ENCODE measurements at places on chromosomes 7 and 10.

DNA sequence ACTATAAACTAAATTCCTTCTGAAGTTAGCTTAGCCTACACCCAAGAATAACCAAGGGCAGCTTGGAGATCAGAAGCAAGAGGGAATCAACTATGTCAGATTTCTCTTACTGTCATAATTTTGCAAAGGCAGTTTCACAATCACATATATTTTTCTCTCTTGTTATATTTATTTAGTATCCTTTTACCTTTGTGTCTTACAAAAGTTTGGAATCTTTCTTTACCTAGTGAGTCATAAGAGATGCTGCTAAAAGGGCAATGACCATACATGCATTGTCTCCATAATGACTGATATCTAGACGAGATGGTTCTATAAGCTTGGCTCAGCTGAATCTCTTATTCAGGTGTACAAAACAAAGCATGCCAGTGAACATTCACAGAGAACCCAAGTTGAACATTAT, 61.1 kb downstream of the PPP1R17 start:
- no peak for DNase-seq

GRCh38 chr7:11833431-11833830, 1.4 kb upstream of the THSD7A start:
- DNase-seq = no peak

DNA sequence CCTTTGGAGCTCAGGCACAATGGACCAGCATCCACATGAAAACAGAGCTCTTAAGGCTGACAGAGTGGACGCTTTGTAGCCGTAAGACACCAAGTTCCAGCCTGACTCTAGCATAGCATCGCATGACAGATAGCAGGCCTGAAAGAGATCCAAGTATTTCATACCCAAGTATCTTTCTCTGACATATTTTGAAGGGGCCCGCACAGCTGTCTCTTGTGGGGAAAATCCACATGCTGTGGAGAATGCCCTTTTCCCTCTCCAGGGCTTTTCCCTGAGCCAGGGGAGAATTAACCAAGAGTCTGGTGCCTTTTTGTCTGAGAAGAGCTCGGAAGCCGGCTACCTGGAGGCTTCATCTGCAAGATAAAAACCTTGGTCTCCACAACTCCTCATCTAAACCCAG, 51.0 kb downstream of the CFAP46 start:
- DNase-seq = no peak

- DNase-seq = no peak
Observed at GRCh38 chr7:125563557-125563956, 633.9 kb upstream of the POT1 start.

- no peak for DNase-seq
Observed at GRCh38 chr10:70602665-70603448, at the start of gene PRF1. PRF1 (minus strand) TSS chr10:70602741; CDS start chr10:70600902, 1,839 bp downstream.

- DNase-seq = no peak
Observed at GRCh38 chr10:86642499-86642898, 11.8 kb upstream of the OPN4 start.

DNA sequence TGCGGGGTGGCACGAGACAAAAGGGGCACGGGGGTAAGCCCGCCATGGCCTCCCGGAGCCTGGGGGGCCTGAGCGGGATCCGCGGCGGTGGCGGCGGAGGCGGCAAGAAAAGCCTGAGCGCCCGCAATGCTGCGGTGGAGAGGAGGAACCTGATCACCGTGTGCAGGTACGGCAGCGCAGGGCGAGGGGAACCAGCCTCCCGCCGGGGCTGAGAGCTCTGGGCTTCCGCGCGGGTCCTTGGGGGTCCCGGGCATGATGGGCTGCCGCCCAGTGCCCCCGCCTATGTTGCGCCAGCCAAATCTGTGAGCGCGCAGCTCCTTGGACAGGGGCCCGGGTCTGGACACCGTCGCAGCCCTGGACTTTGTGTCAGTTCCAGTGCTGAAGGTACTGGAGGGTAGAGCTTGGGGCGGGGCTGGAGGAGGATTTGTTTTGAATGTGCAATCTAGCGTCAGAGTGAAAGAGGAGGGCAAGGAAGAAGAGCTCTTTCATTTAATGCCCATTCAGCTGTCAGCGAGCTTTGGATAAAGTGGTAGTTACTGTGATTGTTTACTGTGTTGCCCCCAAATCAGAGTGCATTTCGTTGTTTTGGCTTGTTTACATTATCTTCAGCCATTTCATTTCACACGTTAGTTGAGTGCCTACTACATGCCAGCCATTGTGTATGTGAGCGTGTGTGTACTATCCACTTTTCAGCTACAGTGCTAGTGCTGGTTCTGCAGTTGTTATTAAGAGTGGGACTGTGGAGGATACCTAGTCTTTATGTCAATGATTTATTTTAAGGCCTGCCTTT, 777 bp downstream of the RUNDC3B start:
- no peak for DNase-seq

DNA sequence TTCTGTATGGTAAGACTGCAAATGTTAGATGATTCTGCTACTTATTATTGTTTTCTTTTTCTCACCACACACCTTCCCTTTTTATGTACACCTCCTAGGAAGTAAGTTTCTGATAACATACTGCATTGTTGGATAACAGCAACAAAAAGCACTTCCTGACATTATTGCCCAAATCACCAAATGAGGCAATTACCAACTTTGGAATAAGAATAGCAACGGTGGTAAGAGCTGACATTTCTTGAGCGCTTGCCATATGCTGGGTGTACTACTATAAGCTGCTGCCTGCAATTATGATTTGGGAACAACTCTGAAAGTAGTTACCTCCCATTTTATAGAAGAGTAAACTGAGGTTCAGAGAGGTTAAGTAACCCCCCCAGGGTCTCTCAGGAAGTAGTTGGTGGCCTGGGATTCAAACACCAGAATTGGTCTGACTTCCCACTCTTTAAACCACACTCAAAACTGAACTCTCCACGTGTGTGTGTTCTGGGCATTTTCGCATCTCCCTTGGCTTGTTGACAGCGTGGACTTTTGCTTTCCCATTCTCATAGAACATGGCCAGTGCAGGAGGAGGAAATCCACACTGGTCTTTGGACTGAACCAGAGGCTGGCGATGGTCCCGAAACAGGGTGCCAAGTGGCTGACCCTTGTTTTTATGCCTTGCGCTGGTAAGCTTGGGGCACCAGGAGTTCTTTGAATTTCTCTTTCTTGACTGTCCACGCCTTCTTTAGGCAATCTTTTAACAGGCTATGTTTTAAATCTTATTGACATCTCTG, 71.4 kb downstream of the TCF7L2 start:
- no peak for DNase-seq

- DNase-seq = no peak
Observed at GRCh38 chr7:44167920-44168319, 21.3 kb downstream of the GCK start.

GRCh38 chr10:62239994-62240393, 28.6 kb downstream of the RTKN2 start:
- DNase-seq = no peak

GRCh38 chr10:3016016-3016415, 51.3 kb upstream of the PFKP start:
- DNase-seq = no peak

GRCh38 chr10:132039371-132039770, 26.4 kb upstream of the JAKMIP3 start:
- no peak for DNase-seq

- DNase-seq = no peak
Observed at GRCh38 chr10:121497513-121498470, 100.5 kb downstream of the FGFR2 start.

- DNase-seq = peak; percentile 6
Observed at GRCh38 chr10:23702977-23703414, 264.1 kb downstream of the OTUD1 start.

- DNase-seq = no peak
Observed at GRCh38 chr7:100604028-100604975, 2.1 kb downstream of the PCOLCE start.

DNA sequence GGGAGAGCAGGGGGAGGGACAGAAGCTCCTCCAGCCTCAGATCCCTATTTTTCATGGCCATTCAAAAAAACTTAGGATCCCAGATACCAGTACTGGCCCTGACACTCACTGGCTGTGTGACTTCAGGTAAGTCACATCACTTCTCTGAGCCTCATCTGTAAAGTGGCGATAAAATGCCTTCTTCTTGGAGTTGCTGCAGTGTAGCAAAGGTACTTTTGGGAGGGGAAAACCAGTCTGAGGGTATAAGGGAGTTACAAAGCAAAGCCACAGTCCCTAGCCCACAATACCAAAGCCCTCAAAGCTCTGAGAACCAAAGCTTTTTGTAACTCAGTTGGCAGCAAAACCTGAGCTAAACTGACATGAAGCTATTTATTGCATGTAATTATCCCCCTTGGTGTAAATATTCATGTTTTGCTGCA, 43.4 kb upstream of the COL13A1 start:
- no peak for DNase-seq

- no peak for DNase-seq
Observed at GRCh38 chr10:11073410-11073809, 55.7 kb downstream of the CELF2 start.
